Cardiac septum (tissue), 1 donor: ENCODE measurements at places on chromosomes 4 and X.

DNA sequence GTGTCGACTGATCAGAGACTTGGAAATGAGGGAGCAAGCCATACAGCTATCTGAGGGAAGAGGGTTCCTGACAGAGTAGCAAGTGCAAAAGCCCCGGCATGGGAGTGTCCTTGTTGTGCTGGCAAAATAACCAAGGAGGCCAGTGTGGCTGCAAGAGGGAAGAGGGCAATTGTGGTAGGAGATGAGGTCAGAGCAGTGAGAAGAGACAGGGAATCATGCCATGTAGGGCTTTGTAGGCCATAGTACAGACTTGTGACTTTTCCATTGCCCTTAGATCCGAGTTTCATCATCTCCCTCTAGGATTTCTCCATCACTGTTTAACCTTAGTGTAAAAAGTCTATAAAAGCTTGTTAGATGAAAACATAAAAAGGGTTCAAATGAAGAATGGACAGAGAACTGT is 76.2 kb downstream of the DOCK11 start:
- DNase-seq = no peak

DNA sequence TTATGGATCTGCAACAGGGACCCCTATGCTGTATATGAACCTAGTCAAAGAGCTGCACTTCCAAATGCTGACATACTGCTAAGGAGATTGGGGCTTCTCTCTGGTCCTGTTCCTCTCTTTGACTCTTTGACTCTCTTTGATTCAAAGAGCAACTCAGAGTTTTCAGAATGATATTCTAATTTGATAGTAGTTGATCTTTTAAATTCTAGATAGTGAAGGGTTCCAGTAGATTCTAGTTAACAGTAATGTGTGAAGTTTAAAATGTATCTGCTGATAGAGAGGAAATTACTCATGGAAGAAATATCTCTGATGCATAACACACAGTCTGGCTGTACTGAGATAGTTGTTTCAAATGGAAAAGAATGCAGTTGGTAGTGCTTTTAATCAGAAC is 239.1 kb downstream of the RASL11B start:
- DNase-seq = no peak

DNA sequence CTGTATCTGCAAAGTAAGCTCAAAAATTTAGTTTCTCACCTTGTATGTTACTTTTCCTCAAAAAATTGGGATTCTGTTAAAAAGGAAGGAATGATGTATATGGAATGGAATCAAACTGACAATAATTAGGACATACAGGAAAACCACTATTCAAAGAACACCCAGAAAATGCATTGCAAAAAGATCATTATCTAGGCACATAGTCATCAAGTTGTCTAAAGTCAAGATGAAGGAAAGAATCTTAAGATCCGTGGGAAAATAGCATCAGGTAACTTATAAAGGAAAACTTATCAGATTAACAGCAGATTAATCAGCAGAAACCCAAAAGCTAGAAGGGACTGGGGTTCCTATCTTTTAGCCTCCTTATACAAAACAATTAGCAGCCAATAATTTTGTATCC is 23.1 kb upstream of the PLK4 start:
- DNase-seq = no peak

DNA sequence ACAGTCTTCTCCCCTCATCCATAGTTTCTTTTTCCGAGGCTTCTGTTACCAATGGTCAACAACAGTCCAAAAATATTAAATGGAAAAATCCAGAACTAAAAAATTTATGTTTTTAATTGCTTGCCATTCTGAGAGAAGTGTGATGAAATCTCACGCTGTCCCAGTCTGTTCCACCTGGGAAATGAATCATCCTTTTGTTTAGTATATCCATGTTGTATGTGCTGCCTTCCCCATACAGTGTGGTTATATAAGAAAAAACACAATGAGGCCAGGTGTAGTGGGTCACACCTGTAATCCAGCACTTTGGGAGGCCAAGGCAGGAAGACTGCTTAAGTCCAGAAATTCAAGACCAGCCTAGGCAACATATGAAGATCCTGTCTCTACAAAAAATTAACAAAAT is 161.6 kb downstream of the CHIC2 start:
- no peak for DNase-seq

- DNase-seq = no peak
Measured at GRCh38 chr4:173121076-173121561, 47.5 kb upstream of the GALNT7 start.
